ENCODE measurements at places on chromosomes 12 and 14.
A peak's percentile ranks its signal among the peaks of the same experiment; 100 is the strongest.

DNA sequence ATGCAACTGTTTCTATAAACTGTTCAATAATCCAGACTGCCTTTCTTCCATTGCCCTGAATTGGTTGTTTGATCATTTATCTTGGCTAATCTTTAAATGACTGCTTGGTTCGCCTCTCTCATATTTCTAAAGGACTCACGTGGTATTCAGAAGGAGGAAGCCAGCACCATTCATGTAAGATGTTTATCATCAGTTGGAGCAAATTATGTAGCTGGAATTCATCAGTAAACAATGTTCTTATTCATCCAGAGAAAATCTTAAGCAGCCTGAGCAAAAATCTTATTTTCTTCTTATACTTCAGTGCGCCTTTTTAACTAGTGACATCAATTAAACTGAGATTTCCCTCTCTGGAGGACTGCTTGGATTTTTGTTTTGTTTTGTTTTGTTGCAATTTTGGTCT, 538.7 kb upstream of the TMEM132C start:
- no peak for DNase-seq

- peak; percentile 71 for DNase-seq
Observed at GRCh38 chr12:50825372-50825838, 17.3 kb upstream of the TMPRSS12 start.

- no peak for DNase-seq
Observed at GRCh38 chr12:116931665-116932064, 20.9 kb downstream of the FBXW8 start.

- DNase-seq: no peak
Observed at GRCh38 chr14:98177551-98177950, 1094.4 kb downstream of the BCL11B start.

DNA sequence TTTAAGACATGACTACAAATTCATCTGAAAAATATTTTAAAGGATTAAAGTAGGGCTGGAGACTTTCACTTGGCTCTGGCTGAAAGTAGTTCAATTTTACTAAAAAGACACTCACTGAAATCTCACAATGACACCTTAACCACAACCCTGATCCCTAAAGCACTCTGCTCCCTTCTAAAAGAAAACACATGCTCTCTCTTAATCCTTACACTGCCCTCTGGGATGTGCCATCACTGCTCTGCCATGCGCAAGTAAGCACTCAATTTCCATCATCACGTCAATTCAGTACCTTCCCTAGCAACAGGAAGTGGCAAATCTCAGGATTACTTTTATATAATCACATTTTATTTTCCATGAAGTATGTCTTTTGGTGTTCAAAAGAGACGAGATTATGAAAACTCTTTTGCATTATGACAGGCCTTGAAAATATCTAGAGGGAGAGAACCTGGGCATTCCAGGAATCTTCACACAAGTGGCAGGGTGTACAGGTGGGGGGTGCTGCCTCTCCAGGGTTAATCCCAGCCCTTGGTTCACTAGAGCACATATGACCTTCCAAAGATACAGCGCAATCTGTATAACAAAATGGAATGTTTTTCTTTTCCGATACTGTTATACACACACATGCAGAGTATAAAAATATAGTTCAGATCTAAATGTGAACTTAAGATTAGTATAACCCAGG, 7.3 kb downstream of the ATG14 start:
- no peak for DNase-seq

- DNase-seq: peak; percentile 16
Observed at GRCh38 chr12:57604992-57605810, 577 bp downstream of the DTX3 start.

DNA sequence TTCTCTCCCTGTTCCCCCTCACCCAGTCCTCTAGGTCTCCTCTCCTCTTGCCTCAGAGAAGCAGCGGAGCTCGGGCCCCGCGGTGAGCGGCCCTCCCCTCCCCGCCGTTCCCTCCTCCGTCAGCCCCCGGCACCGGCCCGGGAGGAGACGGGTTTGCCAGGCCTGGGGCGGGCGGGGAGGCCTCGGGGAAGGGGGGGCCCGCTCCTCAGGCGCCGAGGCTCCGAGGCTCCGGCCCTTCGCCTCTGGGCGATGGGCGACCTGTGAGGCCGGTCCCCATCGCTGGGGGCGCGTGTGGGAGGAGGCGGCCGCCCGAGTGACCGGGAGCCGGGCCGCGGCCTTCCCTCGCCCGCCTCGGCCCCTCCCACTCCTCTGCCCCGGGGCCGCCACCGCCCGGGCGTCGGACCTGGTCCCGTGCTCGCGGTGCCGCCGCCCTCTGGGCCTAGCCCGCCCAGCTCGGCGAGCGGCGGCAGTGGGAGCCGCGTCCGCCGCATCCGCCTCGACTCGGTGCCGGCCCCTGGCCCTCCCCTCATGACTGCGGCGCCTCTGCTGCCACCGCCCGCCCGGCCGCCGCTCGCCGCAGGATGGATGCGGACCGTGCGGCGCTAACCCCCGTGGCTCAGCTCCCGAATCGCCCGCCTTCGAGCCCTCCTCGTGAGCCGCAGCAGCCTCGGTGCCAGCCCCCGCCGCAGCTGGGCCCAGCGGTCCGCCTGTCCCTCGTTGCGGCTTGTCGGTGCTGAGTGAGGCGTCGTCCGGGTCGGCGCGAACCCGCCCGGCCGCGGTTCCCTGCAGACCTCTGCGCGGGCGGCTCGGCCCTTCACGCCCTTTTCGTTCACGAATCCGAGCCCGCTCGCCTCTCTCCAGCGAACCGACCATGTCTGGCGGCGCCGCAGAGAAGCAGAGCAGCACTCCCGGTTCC, 574 bp downstream of the WNK1 start:
- DNase-seq: peak; percentile 13

DNA sequence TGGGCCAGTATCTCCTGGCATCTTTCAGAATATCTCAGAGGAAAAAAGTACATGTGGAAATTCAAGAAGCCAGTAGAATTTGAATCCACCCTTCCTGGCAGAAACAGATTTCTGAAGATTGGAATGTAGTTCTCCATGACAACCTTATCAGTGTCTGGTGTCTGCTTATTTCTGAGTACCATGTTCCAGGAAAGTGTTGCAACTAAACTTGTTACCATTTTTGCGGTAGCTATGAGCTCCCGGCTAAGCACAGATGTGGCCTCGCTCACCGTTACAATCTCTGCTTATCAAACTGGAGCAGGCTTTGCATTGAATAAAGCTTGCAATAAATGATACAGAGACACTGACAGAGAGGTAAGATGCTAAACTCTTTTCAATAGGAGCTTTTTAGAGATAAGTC, 13.0 kb upstream of the ITPR2 start:
- DNase-seq: no peak

- peak; percentile 6 for DNase-seq
Observed at GRCh38 chr12:49838973-49839633, 3.8 kb downstream of the BCDIN3D start.

DNA sequence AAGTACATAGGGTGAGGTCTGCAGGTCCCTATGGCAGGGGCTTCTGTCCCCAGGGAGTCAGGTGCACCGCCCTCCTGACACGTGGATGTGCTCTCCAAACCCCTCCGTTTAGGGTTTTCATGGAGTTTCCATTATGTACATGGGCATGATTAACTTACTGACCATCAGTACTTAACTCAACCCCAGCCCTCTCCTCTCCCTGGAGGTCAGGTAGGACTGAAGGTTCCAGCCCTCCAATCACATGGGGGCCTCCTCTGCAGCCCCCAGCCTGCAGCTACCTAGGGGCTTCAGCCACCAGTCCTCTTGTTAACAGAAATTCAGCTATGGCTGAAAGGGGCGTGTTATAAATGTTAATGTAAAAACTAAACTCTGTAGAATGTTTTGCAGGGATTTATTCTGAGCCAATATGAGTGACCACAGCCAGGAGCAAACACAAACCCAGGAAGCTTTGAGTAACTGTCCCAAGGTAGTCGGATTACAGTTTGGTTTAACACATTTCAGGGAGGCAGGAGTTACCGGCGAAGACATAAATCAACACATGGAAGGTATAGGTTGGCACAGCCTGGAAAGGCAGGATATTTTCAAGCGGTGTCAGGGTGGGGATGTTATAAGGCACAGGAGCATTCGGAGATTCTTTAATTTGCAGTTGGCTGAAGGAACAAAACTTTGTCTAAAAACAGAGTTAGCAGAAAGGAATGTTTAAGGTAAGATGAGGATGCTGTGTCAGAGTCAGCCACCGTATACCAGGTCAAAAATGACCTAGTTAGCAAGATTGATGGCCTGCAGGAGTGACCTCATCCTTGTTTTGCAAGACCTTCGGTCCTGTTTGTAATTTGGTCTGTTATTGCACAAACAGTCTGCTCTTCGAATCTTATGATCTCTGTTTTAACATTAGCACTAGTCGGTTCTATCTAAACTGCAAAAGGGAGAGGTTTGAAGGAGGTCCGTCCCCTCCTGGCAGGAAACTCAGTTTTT, 75.2 kb downstream of the TNFAIP2 start:
- DNase-seq: no peak

DNA sequence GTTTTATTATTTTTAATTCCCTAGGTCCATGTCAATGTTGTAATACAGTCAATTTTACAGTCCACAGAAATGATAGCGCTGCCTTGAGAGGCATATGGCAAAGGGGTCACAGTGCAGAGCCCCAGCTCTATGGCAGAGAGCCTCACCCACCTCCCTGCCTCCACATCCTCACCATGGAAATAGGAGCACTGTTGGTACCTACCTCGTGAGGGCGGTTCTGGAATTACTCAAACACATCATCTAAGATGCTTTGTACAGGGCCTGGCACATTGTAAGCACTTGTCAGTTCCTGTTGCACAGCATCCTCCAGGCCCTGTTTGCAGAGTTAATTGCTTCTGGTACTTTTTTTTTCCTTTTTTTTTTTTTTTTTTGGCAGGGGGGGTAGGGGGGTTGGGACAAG, 4.1 kb upstream of the AKAP5 start:
- DNase-seq: no peak

DNA sequence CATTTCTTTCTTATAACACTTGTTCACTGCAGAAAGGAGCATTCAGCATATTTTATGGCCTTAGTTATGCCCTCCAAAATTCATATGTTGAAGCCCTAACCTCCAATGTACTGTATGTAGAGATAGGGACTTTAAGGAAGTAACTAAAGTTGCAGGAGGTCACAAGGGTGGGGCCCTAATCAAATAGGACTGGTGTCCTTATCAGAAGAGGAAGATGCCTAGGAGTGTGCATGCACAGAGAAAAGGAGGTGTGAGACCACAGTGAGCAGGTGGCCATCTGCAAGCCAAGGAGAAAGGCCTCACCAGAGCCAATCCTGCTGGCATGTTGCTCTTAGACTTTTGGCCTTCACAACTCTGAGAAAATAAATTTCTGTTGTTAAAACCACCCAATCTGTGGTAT, 12.9 kb upstream of the E2F7 start:
- no peak for DNase-seq

DNA sequence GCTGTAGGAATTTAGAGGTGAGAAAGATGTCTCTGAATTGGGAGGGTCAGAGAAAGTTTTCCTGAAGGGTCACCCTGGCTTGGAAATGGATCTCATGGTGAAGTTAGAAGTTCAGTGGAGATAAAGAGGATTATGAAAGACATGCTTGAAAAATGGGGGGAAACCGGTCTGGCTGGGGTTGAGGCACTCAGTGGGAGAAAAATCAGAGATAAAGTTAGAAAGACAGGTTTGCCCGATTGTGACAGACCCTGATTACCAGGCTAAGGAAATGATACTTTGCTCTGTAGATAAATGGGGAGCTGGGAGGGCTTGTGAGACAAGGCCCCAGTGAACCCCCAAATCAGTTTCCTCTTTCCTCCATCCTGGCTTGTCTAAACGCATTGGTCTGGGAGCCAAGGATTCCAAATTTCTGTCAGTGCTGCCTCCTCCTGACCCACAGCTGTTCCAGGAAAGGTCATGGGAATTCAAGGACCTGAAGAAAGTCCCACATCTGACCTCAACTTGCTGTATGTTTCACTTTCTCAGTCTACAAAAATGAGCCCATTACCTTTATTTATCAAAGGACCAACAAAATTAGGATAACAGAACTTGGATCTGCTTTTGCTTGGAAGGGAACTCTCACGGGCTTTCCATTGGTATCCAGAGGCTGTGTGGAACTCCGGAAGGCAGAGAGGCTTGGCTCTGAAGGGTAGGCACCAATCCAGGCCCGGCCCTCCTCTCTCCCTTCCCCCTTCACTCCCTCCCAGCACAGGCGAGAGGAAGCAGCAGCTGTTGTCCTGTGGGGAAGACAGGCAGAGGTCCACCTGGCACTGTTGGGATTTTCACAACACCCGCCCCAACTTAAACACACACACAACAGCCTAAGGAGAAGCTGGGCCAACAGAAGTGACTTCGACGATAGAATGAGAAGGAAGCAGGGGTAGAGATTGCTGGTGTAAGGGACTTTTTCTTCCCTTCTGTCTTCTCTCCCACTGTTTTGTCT, 3.4 kb upstream of the RNASE7 start:
- no peak for DNase-seq

DNA sequence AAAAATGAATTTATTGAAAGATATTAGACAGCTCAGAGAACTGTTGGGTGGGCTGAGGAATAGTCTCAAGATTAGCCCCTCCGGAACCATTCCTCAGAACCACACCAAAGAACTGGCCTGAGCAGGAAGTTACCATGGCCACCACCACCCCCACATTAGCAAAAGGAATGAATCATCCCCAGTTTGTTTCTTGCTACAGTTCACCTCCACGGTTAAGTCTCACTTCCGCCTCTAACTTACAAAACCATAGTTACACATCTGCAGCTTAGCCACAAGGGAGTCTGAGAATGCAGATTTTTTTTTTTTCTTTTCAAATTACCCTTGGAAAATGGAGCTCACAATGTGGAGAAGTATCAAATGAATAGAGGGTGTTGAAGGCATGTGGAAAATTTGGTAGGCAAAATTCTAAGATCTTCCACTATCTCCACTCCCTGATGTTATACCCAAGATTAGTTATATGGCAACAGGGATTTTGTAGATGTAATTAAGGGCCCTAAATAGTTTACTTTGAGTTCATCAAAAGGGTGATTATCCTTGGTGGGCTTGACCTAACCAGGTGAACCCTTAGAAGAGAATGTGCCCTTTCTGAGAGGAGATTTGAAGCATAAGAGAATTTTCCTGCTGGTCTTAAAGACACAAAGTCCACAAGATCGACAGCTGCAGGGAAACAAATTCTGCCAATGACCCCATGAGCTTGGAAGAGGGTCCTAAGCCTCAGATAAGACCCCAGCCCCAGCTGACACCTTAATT, 129.8 kb upstream of the KRR1 start:
- peak; percentile 17 for DNase-seq

DNA sequence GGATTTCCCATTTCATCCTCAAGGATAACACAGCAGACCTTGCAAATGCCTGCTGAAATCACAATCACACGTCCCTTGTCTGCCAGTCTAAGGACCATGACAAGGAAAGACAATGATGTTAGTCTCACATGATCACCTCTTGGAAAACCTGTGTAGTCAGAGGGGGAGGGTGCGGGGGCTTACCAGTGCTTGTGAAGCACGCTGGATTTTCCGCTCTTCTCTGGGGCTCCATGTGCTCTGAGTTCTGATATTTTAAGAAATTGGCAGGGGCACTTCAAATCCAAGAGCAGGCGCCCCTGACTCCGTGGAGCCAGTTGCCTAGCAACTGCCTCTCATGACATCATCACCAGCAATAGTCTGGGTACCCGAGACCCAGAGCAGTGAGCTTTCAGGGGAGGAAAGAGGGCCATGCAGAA, 200.9 kb upstream of the C14orf180 start:
- no peak for DNase-seq
